ENCODE measurements at places on chromosomes 1 and 21.

- no peak for DNase-seq
Measured at GRCh38 chr21:42317826-42318746, 2.9 kb upstream of the TFF3 start.

DNA sequence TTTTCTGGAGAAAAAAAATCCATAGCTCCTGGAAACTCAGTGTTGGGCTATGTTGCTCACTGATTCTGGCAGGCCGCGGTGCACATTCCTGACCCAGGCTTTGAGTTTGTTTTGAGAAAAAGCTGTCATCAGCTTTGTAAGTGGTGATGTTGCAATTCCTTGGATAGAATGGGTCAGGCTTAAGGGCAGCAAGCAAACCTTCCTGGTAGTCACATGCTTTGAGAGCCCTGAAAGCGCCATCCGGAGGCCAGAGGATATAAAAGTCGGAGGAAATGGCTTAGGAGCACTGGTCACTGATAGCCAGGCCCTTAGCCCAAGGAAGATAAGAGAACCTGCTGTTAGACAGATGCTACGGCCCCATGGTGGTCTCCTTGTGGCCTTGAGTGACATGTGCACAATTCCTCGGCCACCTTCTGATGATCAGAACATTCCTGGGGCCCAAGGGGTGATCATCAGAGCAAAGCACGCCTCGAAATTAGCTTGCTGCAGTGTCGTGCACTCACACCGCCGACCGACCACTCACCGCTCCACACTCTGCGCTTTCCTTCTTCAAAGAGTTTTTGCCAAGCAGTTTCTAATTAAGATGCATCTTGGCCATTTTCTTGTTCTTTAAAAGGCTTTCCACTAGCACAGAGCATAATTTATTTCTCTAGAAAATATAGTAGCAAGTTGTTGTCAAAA is 78.6 kb downstream of the MAN1C1 start:
- DNase-seq: no peak

DNA sequence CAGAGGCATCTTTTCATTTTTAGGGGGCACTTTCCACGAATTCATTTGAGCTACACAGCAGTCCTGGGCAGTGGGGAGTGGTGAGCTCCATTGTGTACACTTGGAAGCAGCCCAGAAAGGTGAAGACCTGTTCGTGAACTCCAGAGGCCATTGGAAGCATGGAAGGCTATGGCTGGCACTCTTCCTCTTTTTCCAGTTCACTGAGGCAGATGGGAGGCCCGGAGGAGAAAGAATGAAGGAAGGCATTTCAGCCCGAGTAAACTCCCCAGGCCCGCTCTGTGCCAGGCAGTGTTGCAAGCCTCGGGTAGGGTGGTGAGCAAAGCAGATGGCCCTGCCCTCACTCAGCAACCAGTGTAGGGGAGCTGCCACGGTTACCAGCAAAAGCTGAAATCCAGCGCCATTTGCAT is 673 bp upstream of the DHCR24 start:
- DNase-seq: no peak

DNA sequence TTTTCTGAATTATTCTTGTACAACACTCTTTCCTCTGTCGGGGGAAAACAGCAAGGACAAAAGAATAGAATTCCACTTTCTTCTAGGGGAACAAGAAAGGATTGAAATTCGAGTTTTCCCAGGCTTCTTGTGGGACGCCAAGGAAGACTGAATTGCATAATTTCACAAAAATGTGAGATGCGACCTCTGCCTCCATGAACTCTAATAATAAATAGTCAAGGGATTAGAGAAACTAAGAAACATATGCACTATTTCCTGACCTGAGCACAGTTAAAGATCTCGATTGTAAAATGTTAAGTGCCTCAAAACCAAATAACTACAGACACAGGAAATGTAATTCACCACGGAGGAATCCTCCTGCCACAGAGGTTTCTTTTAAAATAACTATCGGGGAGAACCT is 117.3 kb upstream of the MARK1 start:
- no peak for DNase-seq

DNA sequence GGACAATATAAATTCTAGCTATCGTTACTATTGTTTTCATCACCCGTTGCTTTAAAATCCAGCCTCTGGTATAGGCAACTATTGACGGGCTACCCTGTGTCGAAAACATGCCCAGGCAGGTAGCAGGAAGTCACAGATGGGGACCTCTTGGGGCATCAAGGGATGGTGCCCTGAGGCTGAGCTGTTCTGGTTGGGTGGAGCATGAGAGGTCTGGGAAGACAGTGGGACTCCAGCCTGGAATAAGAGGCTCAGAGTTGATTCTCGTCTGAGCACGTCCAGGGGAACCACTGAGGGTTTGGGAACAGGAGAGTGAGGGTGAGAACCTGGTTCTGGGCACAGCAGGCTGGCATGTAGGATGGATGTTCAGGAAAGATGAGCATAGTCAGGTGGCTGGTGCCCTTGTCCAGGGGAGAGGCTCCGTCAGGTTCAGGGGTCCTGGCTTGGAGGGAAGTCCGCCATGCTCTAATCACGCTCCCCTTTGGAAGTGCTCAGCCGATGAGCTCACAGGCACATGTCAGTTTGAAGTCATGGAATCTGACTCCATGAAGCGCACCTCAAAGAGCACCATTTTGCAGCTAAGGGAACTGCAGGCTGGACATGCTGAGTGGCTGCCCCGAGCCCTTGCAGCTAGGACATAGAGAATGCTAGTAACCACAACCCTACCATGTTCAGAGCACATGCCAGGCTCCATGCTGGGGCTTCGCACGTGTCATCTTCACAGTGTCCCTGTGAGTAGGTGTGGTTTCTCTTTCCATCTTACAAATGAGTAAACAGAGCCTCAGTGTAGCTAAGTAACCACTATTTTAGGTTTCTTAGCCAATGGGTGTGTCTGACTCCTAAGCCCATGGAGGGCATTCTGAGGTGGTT is 21.0 kb downstream of the PCSK9 start:
- DNase-seq: no peak

GRCh38 chr1:194477908-194478307 is 1291.5 kb upstream of the B3GALT2 start:
- DNase-seq: no peak

All from activated CD4-positive, alpha-beta T cell treated with anti-CD3 and anti-CD28 coated beads for 4 hours (primary cell).